ENCODE measurements at places on chromosomes 7 and 10.
A peak's percentile ranks its signal among the peaks of the same experiment; 100 is the strongest.

DNA sequence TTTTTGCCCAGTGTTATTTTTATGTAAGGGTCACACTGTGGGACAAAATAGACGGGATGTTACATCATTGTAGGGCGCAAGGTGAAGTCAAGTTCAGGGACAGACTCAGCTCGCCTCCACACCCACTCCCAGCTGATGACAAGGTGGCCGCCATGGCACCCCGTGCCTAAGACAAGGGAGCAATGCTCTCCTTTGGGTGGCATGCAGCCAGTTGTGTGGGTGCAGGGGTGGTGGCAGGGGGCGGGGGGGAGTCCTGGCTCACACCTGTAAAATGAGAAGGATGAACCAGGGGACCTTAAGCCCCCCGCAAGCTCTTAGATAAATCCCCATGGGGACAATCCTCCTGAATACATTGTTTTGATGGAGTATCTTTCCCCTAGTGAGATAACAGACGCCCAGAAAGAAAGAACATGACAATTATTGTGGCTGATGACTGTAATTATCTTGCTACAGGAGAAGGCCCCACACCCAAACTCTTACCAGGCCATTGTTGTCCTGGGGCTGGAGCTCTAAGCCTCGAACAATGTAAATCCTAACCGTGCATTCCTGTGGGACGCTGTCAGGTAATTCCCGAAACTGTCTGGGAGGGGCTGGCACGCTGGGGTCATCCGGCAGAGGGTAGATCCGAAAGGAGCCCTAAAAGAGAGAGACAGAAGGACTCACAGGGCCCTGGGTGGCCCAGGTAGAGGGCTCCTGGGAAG lies 148.7 kb downstream of the MYOF start:
- DNase-seq = no peak

DNA sequence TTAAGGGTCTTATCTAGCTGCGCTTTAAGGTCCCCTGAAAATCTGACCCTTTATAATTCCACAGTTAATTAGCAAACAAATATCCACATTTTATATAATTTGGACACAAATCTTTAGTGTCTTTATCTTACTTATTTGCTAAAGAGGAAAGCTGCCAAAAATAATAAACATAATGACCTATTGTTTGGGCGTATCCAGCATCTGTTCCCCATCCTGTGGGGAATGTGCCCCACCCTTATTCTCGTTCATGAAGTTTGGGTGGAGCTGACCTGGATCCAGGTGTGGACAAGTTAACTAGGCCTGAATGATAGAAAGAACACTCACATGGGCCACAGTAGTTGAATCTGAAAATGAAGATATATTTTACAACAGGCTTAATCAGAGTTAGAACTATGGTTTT lies 218.3 kb downstream of the CRPPA start:
- no peak for DNase-seq

DNA sequence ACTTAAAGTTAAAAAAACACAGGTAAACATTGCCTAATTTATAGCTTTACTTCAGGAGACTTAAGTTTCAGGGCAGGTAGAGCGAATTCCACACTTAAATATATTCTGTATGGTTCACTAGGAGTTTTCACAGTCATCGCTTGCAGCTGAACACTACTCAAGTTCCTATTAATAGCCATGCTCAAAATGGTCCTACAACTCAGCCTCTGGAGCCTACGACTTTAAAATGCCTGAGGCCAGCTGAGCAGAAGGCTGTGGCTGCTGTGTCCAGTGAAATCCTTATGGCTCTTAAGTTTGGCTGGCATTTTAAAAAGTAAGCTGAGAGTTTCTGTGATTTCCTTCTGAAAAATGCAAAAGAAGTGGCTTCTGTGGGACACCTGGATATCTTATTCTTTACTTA lies 105.4 kb upstream of the GLI3 start:
- no peak for DNase-seq

DNA sequence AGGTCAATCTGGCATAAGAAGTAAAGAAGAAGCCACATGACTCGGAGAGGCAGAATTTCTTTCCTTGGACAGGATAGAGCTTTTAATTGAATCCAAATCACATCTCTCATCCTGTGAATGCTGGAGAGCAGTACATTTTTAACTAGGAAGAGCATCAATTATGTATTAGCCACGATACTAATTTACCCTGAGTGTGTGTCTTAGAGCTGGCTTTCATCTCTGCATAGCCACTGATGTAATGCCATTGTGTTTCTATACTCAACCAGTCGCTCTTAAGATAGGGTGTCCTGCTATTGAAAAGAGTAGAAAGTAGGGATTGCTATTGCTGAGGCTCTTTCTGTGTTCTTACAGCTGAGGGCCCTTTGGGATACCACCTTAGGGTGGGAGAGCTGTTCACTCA lies 280.3 kb downstream of the AUTS2 start:
- DNase-seq = no peak

GRCh38 chr10:109931163-109931562 lies 7.9 kb upstream of the XPNPEP1 start:
- no peak for DNase-seq

DNA sequence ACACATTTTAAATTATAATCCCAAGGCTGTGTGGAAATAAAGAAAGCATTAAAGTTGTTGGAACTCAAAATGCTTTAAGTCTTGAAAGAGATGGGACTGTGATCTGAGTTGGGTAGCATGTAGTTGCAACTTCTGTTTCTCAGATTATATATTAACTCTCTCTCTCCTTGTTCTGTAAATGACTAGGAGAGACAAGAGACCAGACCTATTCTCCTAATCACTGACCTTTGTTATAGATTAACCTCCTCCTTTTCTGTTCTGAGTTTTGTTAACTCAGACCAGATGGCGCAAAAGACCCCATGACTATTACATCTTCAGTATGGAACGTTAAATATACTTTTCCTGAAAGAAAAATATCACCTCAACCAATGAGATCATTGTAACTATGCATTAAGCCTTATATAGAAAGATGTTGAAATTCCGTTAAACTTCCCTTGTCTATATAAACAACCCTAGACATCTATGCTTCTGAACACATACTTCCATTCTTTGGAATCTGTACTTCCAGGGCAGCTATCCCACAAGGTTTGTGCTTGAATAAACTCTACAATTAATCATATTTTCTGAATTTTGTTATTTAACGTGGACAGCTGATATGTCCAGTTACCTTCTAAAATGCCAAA lies 143.5 kb upstream of the TRIM24 start:
- no peak for DNase-seq

DNA sequence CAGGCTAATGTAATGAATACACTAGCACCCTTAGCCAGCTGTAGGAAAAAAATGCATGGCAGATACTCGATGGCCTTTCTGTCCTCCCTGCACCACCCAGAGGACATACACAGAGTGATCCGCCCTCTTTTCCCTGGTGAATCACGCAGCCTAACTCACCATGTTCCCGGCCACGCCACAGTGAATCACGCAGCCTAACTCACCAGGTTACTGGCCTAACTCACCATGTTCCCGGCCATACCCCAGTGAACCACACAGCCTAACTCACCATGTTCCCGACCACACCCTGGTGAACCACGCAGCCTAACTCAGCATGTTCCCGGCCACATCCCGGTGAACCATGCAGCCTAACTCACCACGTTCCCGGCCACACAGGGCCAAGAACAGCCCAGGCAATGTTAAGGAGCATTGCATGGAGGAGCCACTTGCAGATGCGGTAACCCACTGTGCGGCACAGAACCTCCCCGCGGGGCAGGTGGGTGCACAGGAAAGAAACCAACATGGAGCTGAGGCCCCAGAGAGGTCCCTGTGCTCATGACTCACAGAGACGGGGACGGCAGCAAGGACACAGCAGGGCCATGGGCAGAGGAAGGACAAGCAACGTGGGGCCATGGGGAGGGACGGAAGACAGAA lies 508.5 kb downstream of the DNAJB6 start:
- DNase-seq = no peak

DNA sequence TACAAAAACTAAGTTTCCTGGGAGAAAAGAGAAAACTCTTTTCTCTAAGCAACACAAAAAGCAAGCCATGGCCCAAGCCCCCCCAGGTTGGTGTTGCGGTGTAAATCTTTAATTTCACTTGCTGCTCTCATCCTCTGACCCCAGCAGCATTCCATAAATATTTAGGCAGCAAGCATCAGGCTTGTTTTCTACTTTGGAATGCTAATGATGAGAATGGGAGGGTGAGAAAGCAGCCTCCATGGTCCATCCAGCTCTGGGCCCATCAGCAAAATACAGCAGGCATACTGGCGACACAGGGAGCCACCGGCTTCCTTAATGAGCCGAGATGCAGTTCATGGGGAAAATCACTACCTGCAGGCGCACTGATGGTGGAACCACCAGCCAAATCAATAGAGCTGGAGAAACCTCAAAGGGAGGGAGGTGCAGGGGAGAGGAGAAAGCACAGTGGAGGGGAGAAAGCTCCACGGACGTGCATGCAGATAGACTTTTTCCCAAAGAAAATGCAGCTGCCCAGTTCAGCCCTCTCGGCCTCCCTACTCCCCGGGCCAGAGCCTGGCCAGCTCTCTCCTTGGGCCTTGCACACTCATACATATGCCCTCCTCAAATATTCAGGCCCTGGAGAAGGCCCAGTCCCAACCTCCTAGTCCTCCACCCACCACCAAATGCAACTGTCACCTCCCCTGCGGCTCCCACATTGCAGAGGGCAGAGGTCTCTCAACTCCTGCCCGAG lies 131.9 kb downstream of the GRID1 start:
- no peak for DNase-seq

DNA sequence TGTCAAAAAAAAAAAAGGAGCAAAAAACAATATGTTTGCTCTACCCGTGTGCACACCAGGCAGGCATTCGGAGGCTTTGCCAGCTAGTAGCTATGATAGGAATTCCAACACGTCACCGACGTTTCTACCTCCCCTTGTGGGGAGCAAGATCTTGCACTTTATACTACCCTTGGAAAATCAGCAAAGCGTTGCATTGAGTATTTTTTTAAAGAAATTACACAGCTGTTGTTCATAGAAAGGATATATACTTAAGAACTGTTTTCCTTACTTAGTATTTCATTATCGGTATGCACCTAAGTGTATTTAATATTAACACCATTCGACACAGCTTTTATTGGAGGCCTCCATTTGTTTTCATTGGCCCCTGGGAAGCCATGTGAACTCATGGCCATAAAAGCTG lies 159.9 kb upstream of the MGMT start:
- no peak for DNase-seq

- no peak for DNase-seq
Measured at GRCh38 chr7:1237704-1238255, 5.1 kb downstream of the UNCX start.

- DNase-seq = no peak
Measured at GRCh38 chr10:15253951-15254807, 85.7 kb upstream of the NMT2 start.

GRCh38 chr10:93280121-93280698 lies 201.9 kb downstream of the MYOF start:
- no peak for DNase-seq

DNA sequence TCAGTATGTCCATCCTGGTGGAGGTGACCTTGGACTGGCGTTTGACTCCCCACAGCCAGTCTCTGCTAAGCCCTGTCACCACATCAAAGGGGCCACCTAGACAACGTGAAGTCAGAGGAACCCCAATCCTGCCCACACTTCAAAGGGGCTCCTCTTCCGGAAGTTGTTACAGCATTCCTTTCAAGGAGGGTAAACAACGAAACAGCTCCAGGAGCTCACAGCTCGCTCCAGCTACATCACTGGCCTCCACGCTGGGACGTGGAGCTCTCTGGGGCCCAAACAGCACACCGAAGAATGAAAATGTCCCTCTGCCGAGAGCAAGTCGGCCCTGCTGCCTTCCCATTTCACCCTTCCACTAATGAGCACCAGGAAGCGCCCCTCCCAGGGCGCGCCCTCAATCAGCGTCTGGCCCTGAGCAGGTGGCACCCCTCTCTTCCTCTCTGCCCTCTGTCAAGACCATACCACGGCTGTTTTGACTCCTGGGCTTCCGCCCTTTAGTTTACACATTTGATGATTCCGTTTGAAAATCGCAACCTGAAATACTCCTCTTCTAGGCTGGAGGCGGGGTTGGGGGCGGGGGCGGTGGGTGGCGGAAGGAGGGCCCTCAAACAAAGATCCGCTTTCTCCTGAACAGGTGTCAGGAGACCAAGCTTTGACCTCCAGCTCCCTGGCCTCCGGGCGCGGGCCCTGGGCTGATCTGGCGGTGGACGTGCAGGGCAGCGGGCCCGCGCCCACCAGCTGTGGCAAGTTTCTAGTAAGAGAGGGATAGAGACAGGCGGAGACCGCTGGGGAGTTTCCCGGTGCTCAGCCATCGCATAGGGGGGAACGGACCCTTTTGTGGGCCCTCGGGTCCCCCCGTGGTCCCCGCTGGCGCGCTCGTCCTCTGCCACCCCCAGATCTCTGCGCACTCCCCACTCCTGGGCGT lies 53.1 kb upstream of the KDM7A start:
- peak; percentile 93 for DNase-seq

- DNase-seq = no peak
Measured at GRCh38 chr7:10106609-10107008, 867.1 kb upstream of the PHF14 start.
